ENCODE measurements at places on chromosomes 12 and 14. TPM values are rescaled to one million over a fixed set of nuclear protein-coding genes. Genes with fewer than 3 reads are reported as not detected.

The KRT75 gene
- total RNA-seq: not detected

The NOXRED1 gene
- total RNA-seq: 0.25 TPM

The TULP3 gene
- 13.0 TPM for total RNA-seq

The GPR68 gene
- 2.2 TPM for total RNA-seq

The NPFF gene
- not detected for total RNA-seq

The STYX gene
- total RNA-seq: 18.7 TPM

The LRIG3 gene
- total RNA-seq: 12.3 TPM

The KRT82 gene
- not detected for total RNA-seq

The SELPLG gene
- 1.2 TPM for total RNA-seq

The FAM186B gene
- total RNA-seq: not detected

The IL22 gene
- total RNA-seq: not detected

The KRT86 gene
- total RNA-seq: under 0.01 TPM

The IFNG-AS1 gene
- total RNA-seq: not detected

The SIX1 gene
- total RNA-seq: 1.2 TPM

The CAMKK2 gene
- total RNA-seq: 57.8 TPM

The CCDC184 gene
- total RNA-seq: 26.3 TPM

The MTA1 gene
- total RNA-seq: 48.9 TPM

The CFAP251 gene
- 3.0 TPM for total RNA-seq

The TMEM179 gene
- total RNA-seq: 35.2 TPM

The PLEKHD1 gene
- 0.49 TPM for total RNA-seq

The KIF21A gene
- total RNA-seq: 154 TPM

The CLMN gene
- total RNA-seq: 0.98 TPM

The FERMT2 gene
- 90.7 TPM for total RNA-seq

The RNASE3 gene
- total RNA-seq: not detected

The NRDE2 gene
- 14.0 TPM for total RNA-seq

The C12orf54 gene
- not detected for total RNA-seq

The DIO2 gene
- total RNA-seq: 27.0 TPM

The ESR2 gene
- 0.98 TPM for total RNA-seq

The TUNAR gene
- 9.6 TPM for total RNA-seq

The BDKRB2 gene
- 0.25 TPM for total RNA-seq

The OR6C75 gene
- total RNA-seq: not detected

The FGF6 gene
- total RNA-seq: not detected

The TMPRSS12 gene
- total RNA-seq: not detected

The LRTM2 gene
- total RNA-seq: 2.2 TPM

The RTRAF gene
- total RNA-seq: 23.1 TPM
